ENCODE measurements at places on chromosomes 16 and 17. TPM values are rescaled to one million over a fixed set of nuclear protein-coding genes. Genes with fewer than 3 reads are reported as not detected.

DNA sequence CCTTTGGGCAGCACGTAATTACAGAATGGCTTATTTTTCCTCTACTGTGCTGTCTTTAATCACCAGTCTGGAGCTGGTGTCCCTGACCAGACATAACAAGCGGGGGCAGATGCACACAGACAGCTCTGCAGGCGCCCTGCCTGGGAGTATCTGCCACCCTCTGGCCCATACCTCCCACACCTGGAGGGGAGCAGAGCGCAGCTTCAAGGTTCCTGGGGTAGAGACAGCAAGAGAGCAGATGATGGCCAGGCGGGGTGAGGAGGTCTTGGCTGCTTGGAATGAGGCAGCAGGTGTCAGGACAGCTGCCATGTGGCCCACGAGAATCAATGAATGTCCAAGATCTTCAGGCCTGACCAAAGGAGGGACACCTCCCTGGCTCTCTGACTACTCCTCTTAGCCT is 23.8 kb downstream of the TMEM94 start:
- H3K27me3 ChIP-seq, result no peaks in the 10 kb centered on the region
- no peaks in the 10 kb centered on the region for H3K36me3 ChIP-seq
- no peak for DNase-seq
- H3K27ac ChIP-seq, result no peak overlapping the region
- no peak overlapping the region for H3K4me3 ChIP-seq
- no peaks in the 10 kb centered on the region for H3K4me1 ChIP-seq

GRCh38 chr17:16439811-16440351 is 24.5 kb downstream of the TRPV2 start:
- peak overlapping the region; percentile 98 for H3K4me3 ChIP-seq
- H3K36me3 ChIP-seq, result peaks cover 73% of the 10 kb centered on the region
- peak overlapping the region; percentile 97 for H3K27ac ChIP-seq
- no peaks in the 10 kb centered on the region for H3K27me3 ChIP-seq
- DNase-seq, result peak; percentile 47

- H3K27ac ChIP-seq, result no peak overlapping the region
- no peaks in the 10 kb centered on the region for H3K36me3 ChIP-seq
- H3K4me1 ChIP-seq, result peaks cover 8% of the 10 kb centered on the region
- DNase-seq, result no peak
- H3K27me3 ChIP-seq, result peaks cover 32% of the 10 kb centered on the region
- H3K4me3 ChIP-seq, result no peak overlapping the region
These were observed 5.9 kb downstream of the ASIC2 start for GRCh38 chr17:33287096-33287725.

DNA sequence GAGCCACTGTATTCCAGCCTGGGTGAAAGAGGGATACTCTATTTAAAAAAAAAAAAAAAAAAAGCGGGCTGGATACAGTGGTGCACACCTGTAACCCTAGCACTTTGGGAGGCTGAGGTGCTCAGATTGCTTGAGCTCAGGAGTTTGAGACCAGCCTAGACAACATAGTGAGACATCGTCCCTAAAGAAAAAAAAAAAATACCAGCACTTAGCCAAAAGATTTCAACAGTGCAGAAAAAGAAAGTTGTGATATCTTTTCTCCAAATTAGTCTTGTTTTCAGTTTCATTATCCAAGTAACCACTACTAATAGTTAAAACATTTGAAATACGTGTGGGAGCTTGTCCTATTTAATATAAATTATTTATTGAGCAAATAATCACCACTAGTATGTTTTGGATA is 48.7 kb downstream of the TENT4B start:
- no peak for DNase-seq
- peaks cover 49% of the 10 kb centered on the region for H3K4me1 ChIP-seq
- no peak overlapping the region for H3K27ac ChIP-seq
- peaks cover 6% of the 10 kb centered on the region for H3K36me3 ChIP-seq
- H3K4me3 ChIP-seq, result no peak overlapping the region
- no peaks in the 10 kb centered on the region for H3K27me3 ChIP-seq

- H3K4me3 ChIP-seq, result no peak overlapping the region
- no peak for DNase-seq
- no peaks in the 10 kb centered on the region for H3K36me3 ChIP-seq
- no peaks in the 10 kb centered on the region for H3K4me1 ChIP-seq
- no peaks in the 10 kb centered on the region for H3K27me3 ChIP-seq
These were observed 155.4 kb upstream of the FOXF1 start for GRCh38 chr16:86354641-86355513.

DNA sequence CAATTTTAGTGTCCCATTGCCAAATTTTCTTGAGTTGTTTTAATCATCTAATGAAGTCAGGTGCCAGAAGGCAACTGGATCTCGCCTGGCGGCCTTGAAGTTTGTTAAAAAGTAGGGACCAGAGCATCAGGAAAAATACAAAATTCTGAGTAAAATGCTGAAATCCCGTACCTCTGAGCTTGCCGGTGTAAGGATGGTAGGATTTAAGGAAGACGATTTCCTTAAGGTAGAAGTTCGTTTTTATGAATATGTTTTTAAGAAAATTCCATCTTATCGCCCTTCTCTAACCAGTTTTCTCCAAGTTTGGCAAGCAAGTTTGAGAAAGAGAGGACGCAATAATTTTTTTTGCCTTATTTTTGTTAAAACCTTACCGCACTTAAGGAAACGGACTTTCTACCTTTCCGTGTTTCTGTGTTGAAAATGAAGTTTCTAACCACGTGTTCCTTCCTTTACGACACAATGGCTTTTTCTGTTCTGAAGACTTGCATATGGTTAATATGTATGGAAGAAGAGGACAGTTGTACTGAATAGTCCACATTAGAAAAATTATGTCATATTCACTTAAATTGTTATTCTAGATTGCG is 748 bp downstream of the ATF7IP2 start:
- peaks cover 45% of the 10 kb centered on the region for H3K4me1 ChIP-seq
- peak overlapping the region; percentile 98 for H3K4me3 ChIP-seq

DNA sequence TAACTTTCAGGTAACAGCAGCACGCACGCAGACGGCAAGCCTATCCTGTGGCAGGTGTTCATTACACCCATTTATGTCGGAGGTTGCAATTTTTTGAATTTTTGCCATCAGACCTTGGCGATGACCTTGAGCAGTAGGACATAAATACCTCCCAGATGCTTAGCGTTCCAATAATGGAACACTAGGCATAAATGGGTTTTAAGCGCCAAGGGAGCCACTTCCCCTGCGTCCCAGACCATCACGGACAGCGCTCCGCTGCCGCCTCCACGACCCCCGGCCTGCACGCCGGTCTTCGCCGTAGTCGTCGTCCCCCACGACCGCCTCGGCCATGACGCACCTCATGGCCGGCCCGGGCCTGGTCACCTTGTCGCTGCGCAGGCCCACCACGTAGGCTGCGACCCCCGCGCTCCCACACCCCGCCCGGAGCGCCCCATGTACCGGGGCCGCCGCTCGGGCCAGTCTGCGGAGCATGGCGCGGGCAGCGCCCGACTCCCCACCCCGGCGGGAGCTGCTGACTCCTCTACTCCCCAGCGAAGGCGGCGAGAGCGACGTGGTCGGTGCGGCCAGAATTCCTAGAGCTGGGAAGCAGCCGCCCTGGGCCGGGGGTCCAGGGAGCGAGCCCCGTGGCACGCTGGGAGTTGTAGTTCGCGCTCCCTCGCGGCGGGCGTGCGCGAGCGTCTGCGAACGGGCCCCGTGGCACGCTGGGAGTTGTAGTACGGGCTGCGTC is 22.7 kb downstream of the TMEM235 start:
- peak overlapping the region; percentile 75 for H3K4me3 ChIP-seq
- peak; percentile 87 for DNase-seq
- H3K36me3 ChIP-seq, result no peaks in the 10 kb centered on the region
- no peaks in the 10 kb centered on the region for H3K27me3 ChIP-seq

- DNase-seq, result no peak
- H3K4me1 ChIP-seq, result peaks cover 4% of the 10 kb centered on the region
- H3K36me3 ChIP-seq, result no peaks in the 10 kb centered on the region
- no peak overlapping the region for H3K27ac ChIP-seq
These were observed 22.1 kb downstream of the NOS2 start for GRCh38 chr17:27778183-27778582.

DNA sequence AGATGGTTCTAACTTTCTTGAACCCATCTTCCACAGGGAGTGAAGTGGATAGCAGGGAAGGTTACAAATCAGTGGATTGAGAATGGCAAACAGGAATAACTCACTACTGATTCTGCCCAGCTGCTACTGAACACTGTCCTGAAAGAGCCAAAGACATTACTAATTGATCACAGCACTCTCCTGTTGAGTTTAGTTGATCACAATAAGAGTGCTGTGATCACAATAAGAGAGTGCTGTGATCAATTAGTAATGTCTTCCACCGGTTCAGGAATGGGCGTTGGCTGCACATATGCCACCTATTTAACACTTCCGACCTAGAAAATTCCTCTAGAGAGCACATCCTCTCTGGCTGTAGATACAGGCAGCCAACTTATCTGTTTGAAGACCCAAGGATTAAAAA is 11.4 kb downstream of the CFAP97D1 start:
- H3K27me3 ChIP-seq, result peaks cover 32% of the 10 kb centered on the region
- H3K4me3 ChIP-seq, result no peak overlapping the region
- no peaks in the 10 kb centered on the region for H3K36me3 ChIP-seq

DNA sequence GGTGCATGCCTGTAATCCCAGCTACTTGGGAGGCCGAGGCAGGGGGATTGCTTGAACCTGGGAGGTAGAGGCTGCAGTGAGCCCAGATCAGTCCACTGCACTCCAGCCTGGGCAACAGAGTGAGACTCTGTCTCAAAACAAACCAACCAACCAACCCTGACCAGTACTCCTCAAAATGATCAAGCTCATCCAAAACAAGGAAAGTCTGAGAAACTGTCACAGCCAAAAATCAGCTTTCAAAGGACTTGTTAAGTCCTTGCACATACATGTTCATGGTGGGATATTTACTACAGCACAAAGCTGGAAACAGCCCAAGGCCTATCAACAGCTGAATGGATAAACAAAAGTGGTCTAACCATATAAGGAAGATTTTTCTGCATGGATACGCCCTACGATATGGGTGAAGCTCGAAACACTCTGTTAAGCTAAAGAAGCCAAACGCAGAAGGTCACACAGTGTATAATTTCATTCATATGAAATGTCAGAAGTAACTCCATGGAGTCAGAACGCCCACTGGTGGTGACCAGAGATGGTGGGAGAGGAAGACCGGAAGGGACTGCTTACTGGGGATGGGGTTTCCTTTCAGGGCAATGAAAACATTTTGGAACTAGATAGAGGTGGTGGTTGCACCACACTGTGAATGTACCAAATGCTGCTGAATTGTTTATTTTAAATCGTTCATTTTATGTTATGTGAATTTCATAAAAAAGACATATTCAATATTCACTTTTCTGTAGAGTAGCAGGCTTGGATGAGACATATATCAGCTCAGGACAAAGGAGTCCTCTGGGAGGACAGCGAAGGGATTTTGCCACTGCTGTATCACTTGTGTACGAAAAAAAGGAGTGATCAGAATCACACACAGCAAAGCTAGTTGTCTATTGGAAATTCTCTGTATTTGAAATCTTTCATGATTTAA is 17.7 kb downstream of the CCL17 start:
- no peak for DNase-seq
- H3K4me1 ChIP-seq, result peaks cover 14% of the 10 kb centered on the region
- no peak overlapping the region for H3K4me3 ChIP-seq
- H3K36me3 ChIP-seq, result peaks cover 4% of the 10 kb centered on the region
- peaks cover 5% of the 10 kb centered on the region for H3K27me3 ChIP-seq

DNA sequence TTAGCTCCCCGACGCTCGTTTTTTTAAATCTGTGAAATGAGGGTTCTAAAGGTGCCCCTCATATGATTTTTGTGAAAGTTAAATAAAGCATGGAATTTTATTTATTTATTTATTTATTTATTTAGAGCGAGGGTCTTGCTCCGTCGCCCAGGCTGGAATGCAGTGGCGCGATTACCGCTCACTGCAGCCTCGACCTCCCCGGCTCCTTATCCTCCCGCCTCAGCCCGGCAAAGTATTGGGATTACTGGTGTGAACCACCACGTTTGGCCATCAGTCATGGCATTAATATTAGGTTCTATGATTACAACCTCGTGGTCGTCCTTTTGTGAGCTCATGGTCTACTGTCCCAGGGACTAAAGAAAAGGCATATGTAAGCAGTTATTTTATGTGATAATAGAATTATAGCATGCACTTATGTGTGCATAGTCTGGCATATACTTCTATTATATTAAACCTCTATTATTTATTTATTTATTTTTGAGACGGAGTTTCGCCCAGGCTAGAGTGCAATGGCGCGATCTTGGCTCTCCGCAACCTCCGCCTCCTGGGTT is 557 bp upstream of the LUC7L start:
- H3K27me3 ChIP-seq, result no peaks in the 10 kb centered on the region
- peaks cover 30% of the 10 kb centered on the region for H3K36me3 ChIP-seq
- no peak for DNase-seq
- H3K27ac ChIP-seq, result peak overlapping the region; percentile 57
- H3K4me1 ChIP-seq, result peaks cover 38% of the 10 kb centered on the region

DNA sequence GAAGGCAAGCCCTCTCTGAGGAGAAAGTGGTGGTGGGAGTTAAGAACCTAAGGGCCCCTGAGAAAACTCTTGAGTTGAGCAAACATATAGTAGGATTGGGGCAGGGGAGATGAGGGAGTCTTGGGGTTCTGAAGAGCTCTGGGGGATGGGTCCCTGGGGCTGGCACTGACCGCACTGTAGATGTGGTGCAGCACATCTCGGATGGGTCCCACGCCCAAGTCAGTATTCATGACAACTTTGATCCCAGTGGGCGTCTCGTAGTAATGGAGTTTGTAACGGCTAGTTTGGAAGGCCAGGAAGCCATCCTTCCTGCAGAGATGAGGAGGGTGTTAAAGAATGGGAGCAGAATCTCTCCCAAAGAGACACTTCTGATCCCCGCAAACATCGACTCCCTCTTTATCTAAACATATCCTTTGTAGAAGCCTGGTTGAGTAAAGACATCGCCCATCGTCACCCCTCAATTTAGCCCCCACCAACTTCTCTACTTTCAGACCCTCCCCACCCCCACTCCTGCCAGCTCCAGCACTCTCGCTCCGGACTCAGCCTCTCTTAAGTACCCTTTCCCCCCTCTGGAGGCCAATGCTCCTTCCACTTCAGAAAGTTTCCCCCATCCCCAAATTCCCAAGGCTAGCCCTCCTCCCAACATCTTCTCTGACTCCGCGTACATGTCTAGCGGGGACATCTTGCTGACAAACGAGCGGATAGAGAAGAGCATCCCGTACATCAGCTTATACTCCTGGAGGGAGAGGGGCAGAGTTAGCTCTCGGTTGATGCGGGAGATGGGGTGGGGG is 710 bp downstream of the TRAPPC1 start:
- peak overlapping the region; percentile 93 for H3K4me3 ChIP-seq
- peaks cover 51% of the 10 kb centered on the region for H3K4me1 ChIP-seq
- peaks cover 37% of the 10 kb centered on the region for H3K36me3 ChIP-seq

GRCh38 chr17:82076785-82077591 is 11.4 kb upstream of the DUS1L start:
- no peak for DNase-seq
- H3K4me1 ChIP-seq, result no peaks in the 10 kb centered on the region
- H3K27ac ChIP-seq, result no peak overlapping the region
- H3K36me3 ChIP-seq, result peaks cover 16% of the 10 kb centered on the region
- peaks cover 2% of the 10 kb centered on the region for H3K27me3 ChIP-seq

GRCh38 chr16:55911616-55912015 is 36.4 kb upstream of the CES5A start:
- no peaks in the 10 kb centered on the region for H3K4me1 ChIP-seq
- no peak overlapping the region for H3K4me3 ChIP-seq
- no peak for DNase-seq
- peaks cover 1% of the 10 kb centered on the region for H3K27me3 ChIP-seq

CD300E gene
- total RNA-seq, result not detected

GALNS gene
- total RNA-seq, result 35.2 TPM

HYDIN gene
- total RNA-seq, result not detected

SPATA22 gene
- not detected for total RNA-seq

MPDU1 gene
- 54.1 TPM for total RNA-seq

TBC1D26 gene
- total RNA-seq, result not detected

ITGB4 gene
- 0.43 TPM for total RNA-seq

TBC1D3C gene
- total RNA-seq, result not detected

SLC5A11 gene
- total RNA-seq, result not detected

LITAFD gene
- not detected for total RNA-seq

MYO1D gene
- 11.1 TPM for total RNA-seq

TMEM238L gene
- total RNA-seq, result not detected

FHOD1 gene
- total RNA-seq, result 99.1 TPM

TTYH2 gene
- 25.6 TPM for total RNA-seq

CDR2L gene
- total RNA-seq, result 0.63 TPM
